Uterus (tissue), 4 donors: ENCODE measurements at places on chromosomes 12 and 14. TPM values are rescaled to one million over a fixed set of nuclear protein-coding genes. Genes with fewer than 3 reads are reported as not detected.

Gene NEK9
- 115 TPM for total RNA-seq

Gene LRFN5
- 0.26 TPM for total RNA-seq

Gene RIMBP2
- 0.29 TPM for total RNA-seq

Gene TAS2R46
- 8.7 TPM for total RNA-seq

Gene CHST11
- 82.1 TPM for total RNA-seq

Gene SDSL
- not detected for total RNA-seq

Gene TMEM117
- total RNA-seq = 34.4 TPM
